ENCODE measurements at places on chromosomes 11 and 22.

GRCh38 chr11:83827940-83828554 lies 541.9 kb upstream of the CCDC90B start:
- DNase-seq: no peak

- DNase-seq: no peak
These were observed 845.4 kb downstream of the OPCML start for GRCh38 chr11:132686886-132687285.

DNA sequence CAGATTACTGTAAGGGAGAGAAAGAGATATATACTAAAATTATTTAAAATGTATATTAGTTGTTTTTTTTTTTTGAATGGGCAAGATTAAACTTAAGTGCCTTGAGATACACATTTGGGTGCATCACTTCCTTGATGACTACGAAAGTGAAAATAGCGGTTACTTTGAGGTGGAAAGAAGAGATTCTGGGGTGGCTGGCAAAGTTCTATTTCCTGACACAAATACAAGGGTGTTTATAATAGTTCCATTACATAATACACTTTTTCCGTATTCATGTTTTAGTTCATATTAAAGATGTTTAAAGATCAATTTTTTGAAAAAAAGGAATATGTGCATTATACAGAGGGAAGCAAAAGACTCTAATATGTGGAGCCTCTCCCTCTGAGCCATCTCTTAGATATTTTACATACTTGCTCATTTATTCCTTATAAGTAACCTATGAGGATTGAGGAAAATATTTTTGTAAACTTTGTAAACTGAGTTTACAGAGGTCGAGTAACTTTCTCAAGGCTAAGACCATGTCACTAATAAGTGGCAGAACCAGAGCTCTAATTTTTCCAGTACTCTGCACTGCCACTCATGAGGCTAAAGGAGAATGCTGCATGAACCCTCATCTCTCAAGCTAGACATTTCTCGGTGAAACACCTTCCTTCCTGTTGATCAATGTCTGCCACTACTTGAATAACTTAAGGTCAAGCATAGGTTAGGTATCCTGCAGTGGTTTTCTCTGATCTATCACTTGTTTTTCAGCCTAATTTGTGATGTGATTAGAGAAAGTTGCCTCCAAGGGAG lies 58.6 kb downstream of the DDIAS start:
- no peak for DNase-seq

DNA sequence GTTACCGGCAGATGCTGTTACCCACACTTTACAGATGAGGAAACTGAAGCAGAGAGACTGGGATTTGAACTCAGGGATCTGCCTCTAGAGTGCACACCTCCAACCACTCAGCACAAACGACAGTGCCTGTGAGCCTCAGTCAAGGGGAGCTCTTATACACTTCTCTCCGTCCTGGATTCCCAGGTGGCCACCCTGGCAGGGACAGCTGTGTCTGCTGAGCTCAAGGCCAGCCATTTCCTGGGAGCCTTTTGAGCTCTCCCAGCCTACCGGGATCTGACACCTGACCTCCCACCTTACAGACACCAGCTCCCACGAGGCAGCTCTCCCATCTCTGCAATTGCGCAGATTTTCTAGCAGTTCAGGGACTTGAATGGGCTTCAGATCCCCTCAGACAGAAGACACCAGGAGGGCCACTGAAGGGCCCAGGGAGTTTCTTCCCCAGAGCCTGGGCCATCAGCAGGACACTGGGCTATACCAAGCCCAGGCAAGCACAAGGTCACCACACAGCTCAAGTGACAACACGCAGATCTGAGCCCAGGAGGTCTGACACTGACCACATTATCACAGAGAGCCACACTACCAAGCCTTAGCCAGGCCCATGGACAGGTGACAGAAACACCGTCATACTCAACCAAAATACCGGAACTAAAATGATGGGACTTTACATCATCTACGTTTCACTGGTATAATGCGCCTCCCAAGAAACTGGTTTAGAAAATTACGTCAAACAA lies 17.1 kb downstream of the PDGFB start:
- no peak for DNase-seq

DNA sequence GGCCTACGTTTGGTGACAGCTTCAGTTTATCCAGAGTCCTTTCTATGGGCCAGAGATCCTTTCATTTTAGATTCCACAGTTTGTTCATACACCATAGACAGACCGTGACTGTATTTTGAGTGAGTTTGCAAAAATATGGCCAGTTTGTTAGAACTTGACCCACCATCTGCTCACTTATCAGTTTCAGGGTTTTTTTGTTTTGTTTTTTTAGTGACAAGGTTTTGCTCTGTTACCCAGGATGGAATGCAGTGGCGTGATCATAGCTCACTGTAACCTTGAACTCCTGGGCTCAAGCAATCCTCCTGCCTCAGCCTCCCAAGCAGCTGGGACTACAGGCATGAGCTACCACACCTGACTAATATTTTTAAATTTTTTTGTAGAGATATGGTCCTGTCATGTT lies 9.1 kb upstream of the CKAP5 start:
- no peak for DNase-seq

GRCh38 chr11:60367009-60367408 lies 11.3 kb upstream of the MS4A7 start:
- DNase-seq: no peak

GRCh38 chr11:37353192-37353591 lies 755.2 kb upstream of the RAG2 start:
- DNase-seq: no peak

GRCh38 chr22:36398601-36399471 lies 11.1 kb upstream of the MYH9 start:
- DNase-seq: no peak

- no peak for DNase-seq
These were observed 1286.5 kb upstream of the TENM4 start for GRCh38 chr11:80727315-80727714.

GRCh38 chr11:128828350-128828749 lies 38.7 kb downstream of the KCNJ1 start:
- DNase-seq: no peak

DNA sequence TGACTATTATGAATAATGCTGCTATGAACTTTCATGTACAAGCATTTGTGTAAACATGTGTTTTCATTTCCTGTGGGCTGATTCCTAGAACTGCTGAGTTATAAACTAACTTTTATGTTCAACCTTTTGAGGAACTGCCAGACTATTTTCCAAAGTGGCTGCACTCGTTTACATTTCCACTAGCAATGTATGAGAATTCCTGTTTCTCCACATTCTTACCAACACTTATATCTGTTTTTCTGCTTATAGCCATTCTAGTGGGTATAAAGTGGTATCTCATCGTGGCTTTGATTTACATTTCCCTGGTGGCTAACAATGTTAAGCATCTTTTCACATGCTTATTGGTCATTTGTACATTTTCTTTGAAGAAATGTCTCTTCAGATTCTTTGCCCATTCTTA lies 35.2 kb upstream of the SCUBE2 start:
- DNase-seq: no peak

- no peak for DNase-seq
These were observed 44.5 kb downstream of the PDE3B start for GRCh38 chr11:14687943-14688627.

DNA sequence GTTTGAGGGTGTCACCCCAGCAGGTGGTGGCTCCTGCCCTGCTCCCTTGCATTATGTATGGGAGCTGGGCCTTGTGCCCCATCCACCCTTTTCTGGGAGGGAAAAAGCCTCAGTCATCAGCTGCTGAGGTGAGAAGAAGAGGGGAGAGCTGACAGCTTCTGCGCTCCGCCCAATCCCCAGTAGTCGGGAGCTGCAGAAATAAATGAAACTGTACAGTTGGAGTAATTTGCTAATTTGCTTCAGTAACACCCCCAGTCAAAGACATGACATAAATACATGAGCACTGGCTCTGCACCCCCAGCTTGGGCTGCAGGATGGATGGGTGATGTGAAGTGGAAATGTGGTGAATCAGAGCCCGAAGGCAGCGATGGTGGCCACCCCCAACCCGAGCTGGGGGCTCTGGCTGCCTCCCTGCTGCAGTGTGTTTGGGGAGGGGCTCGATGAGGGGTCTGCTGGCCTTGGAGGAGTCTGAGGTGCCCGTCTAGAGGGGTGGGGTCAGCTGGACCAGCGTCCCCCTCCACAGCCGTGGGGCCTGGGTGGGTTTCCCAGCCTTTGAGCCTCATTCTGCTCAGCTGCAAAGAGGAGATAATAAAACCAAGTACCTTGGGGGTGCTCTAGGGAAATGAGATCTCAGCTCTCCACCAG lies 59.2 kb downstream of the MPPED1 start:
- no peak for DNase-seq
